Activated naive CD8-positive, alpha-beta T cell treated with anti-CD3 and anti-CD28 coated beads, Interleukin-2, amount 50 U/mL, for 24 hours (primary cell): ENCODE measurements at places on chromosomes 1 and 21.
A peak's percentile ranks its signal among the peaks of the same experiment; 100 is the strongest.

GRCh38 chr1:29469457-29469856 lies 233.1 kb downstream of the PTPRU start:
- no peak for DNase-seq

- no peak for DNase-seq
These were observed 796 bp upstream of the RBM8A start for GRCh38 chr1:145927916-145928643.

- no peak for DNase-seq
These were observed 785.1 kb upstream of the ADGRL4 start for GRCh38 chr1:79791488-79792218.

DNA sequence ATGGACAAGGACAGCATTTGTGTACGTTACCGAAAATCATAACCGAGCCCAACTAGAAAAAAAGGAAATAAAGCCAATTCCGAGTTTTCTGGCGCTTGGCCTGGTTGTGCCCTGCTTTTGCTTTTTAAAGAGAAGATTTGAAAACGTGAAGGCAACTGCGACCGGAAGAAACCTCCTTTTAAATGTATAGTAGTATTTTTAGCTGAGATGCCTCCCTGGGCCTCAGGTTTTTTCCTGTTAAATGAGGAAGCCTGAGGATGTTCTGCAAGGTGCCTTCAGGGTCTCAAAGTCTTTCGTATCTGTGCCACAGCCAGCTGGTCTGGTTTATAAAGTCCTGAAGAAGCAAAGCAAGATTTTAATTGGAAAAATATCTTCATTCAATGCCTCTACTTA lies 371 bp upstream of the ODF2L start:
- DNase-seq: peak; percentile 4

DNA sequence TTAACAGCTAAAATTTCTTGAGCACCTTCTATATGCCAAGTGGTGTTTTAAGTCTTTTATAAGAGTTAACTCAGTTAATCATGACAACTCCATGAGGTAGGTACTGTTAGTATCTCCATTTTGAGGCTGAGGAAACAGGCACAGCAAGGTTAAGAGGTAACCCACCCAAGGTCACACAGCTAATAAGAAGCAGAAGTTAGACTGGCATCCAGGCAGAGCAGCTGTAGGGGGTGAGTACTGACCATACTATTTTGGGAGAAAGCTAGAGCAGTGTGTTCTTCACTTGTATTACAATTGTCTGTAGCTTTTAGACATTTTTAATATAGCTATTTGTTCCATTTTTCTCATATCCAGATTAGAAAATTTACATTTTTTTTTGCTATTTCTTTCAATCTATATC lies 4.8 kb downstream of the ATP6V1G3 start:
- DNase-seq: no peak

- no peak for DNase-seq
These were observed 1492.1 kb downstream of the MRPL39 start for GRCh38 chr21:24115141-24115540.

DNA sequence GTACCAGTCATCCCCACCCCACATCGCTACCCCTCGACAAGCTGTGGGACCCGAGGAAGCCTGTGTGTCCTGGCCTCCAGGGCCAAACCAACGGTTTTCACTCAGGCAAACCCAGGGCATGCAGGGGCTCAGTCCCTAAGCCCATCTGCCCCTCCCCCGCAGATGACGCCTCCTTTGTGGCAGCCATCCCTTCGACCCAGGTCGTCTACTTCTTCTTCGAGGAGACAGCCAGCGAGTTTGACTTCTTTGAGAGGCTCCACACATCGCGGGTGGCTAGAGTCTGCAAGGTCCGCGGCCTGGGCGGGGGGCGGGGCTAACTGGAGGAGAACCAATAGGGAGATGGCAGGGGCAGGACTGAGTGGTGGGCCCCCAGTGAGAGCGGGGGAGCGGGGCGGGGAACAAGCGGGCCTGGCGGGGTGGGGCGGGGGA lies 7.4 kb downstream of the SEMA4A start:
- DNase-seq: peak; percentile 77

- DNase-seq: no peak
These were observed 52.6 kb downstream of the TM2D1 start for GRCh38 chr1:61672376-61672775.

DNA sequence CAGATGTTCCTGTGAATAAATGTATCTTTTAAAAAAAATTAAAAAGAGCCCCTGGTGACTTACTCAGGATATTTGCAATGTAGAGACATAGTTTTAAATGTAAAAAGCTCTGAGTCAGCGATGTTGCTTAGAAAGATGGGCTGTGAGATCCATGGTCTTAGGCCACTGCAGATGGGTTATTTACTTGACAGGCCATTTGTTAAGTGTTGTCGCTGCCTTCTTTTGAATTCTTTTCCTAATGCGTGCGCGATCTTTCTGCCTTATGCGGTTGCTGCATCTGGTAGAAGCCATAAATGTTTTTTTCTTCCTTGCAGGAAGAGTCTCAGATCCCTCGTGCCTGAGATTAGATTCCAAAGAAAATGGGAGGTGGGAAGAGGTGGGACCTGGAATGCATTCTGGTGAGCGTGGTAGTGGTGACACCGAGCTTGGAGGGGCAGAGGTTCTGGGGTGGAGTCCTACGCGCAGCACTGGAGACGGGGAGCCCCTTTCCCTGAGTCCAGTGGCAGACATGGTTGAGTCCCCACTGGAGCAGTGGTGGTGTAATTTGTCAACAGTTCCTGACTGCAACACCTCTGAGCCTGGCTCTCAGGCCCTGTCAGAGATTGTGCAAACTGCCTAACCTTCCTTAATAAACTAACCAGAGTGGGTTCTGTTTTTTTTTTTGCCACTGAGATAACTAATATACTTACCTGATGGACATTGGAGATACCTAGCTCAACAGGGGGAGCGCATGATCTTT lies 197.2 kb downstream of the HHAT start:
- no peak for DNase-seq

GRCh38 chr1:111851552-111851951 lies 95.9 kb downstream of the DDX20 start:
- DNase-seq: no peak

GRCh38 chr1:25468033-25468432 lies 37.3 kb downstream of the MACO1 start:
- DNase-seq: no peak

GRCh38 chr1:203898458-203899352 lies 37.3 kb downstream of the SNRPE start:
- no peak for DNase-seq

DNA sequence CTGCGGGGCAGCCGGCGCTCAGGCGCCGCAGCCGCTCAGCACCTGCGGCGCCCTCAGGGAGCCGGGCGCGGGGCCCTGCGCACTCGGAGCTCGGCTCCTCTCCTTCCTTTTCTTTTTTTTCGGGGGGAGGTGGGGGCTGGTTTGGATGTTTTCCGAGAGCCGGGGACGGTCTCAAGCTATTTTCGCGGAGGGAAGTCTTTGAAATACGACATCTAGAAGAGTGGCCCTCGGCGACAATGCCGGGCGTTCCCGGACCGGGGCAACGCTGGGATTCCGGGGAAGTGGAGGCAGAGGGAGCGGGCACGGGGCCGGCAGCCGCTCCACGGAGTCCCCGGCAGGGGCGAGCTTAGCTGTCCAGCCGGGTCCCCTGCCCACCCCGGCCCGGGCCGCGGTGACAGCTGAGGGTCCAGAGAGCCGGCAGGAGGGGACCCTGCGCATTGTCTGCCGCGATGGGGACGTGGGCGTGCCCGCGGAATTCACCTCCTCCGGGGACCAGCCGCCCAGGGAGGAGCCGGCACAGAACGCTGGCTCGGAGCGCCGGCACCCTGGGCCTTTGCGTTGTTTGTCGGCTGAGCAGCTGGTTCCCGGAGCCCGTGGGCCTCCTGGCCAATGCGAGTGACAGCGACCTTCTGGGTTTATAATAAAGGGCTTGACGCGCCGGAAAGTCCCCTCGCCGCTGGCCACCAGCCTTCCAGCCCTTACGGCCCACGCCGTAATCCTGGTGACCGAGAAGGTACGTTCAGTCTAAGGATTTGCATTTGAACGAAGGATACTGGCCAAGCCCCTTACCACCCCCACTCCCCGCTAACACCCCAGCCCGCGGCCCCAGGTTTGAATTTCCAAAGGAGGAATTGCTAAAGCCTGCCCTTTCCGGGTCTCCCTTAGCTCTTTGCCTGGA lies 582 bp downstream of the SLC37A1 start:
- DNase-seq: peak; percentile 75

GRCh38 chr21:45767071-45768006 lies 123.8 kb downstream of the PCBP3 start:
- DNase-seq: no peak

DNA sequence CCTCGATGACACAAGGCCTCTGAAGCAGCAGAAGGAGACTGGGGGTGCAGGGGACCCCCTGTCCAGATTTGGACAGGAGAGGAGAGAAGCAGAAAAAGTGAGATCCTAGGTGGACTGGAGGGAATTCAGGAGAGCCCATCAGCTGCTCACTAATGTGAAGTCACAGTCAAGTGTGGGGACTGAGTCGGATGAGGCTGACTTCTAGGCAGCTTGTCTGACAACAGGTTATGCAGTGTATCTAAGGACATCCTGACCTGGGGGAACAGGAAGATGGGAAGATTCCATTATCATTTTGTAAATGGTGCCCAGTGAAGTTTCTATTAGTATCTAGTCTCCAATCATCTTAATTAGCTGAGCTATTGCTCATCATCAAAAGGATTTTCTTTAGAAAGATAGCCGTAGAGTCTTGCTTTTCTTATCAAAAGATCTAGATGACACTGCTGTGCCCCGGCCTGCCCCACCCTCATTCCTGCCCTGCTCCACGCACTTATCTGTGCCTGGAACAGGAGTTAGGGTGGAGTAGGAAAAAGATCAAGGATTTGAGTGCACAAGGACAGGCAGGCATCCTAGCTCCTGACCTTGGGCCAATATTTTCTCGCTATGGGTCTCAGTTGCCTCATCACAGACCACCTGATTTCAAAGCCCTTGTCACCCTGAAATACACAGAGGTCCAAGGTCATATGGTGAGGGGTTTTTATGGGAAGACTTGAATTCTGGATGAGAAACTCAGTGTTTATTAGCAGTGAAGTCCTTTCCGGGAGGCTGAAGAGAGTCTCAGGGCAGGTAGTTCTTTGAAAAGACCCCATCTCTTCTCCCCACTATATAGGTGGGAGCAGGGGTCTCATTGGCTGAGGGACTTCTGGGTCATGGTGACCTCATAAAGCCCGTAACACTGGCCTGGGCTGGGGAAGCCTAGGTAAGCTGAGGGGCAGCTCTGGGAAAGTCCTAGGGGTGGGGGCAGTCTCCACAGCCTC lies at the start of gene MROH7:
TSS of gene MROH7 (plus strand) at position 924 of the 974 bp plus-strand sequence. CDS start 11,141 bp downstream, outside the sequence.
- DNase-seq: no peak

GRCh38 chr21:21034036-21034435 lies 35.8 kb downstream of the NCAM2 start:
- DNase-seq: no peak

DNA sequence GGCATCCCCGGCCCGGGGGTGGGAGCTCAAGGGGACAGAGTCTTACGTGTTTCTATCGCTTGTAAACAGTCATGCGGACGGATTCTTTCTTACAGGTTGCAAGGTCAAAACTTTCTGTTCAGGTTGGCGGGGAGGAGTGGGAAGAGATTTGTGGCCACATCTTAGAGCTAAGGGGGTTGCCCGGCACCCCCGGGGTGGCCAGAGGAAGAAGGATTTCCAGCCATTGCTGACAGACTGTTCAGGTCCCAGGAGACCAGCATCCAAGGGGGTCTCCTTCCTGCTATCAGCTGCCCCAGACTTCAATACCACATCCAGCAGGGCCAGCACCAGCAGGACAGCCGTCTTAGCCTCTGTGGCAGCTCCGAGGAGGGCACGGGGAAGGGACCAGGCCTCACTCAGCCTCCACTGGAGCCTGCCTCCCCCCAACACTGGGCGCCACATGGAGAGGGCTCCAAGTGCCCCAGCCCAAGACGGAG lies 52.0 kb downstream of the KIF21B start:
- peak; percentile 33 for DNase-seq

GRCh38 chr1:67019600-67020136 lies 34.3 kb downstream of the SLC35D1 start:
- no peak for DNase-seq

DNA sequence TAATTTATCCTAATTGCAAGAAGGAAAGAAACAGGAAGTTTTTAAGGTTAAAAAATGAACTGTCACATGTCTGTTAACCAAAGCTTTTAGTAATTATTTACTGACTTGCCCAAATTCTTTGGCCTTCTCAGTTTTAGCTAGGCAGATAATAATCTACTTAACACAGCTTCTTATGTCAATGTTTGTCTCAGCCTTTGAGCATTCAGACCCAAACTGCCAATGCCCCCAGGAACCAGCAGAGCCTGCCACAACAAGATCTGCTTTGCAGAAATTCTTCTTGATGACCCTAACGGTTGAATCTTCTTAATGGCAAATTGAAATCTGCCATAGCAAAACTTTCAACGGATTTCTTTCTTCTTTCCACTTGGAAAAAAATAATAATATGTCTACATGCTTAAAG lies 792.4 kb upstream of the ADGRL2 start:
- DNase-seq: no peak

DNA sequence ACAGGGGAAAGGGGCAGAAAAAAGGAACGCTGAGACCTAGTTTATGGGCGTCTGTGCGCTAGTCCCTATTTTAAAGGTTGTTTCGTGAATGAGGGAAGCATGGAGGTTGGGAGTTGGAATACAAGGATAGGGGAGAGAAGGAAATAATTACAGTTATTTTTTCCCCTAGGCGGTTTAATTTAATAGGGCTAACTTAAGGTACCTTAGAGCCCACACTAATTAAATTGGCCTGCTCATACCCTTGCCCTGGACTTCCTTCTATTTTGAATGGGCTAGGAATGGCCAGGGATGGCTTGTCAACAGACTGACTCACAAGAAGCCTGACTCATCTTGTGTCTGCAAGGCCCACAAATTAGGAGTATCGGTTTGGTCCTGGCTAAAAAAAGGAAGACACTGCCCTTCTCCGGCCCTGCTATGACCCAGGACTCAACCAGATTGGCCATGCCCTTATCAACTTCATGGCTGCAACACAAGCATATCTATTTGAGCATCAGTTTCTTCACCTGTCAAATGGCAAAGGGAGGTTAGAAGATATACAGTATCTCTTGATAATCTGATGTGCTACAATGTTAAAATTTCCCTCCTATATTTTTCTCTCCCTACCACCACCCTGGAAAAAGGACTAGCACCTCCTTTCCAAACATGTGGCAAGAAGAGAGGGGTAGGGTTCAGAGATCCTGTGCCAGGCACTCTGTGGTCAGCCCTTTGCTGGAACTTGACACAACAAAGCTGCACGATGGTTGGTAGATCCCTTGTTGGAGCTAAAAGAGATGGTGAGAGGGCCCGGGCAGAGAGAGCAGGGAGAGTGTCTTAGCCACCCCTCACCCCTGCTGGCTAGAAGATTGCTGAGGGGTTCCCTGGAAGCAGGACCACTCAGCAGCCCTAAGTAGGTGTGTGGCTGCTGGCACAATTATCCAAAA lies 2.2 kb upstream of the SSBP3 start:
- DNase-seq: no peak

DNA sequence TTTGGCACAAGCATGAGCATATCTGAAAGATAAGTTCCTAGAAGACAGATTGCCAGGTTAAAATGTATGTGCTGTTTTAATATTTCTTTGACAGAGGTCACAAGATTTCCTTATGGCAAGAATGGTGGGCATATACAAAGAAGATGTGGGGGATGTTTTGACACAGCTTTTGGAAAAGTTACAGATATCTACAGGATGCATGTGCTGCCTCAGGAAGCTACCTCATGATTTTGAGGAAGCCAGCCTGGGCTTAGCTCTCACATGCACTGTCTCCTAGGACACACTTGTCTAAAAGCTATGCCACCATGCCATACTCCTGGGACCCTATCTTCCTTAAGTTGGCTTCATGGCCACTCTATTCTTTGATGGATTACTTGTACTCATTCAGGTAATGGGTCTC lies 99.9 kb downstream of the C1orf94 start:
- DNase-seq: no peak

- no peak for DNase-seq
These were observed 302.1 kb upstream of the RRP15 start for GRCh38 chr1:217983051-217983375.
